Activated CD4-positive, alpha-beta T cell treated with anti-CD3 and anti-CD28 coated beads for 4 hours (primary cell): ENCODE measurements at places on chromosomes 16 and 17.
A peak's percentile ranks its signal among the peaks of the same experiment; 100 is the strongest.

DNA sequence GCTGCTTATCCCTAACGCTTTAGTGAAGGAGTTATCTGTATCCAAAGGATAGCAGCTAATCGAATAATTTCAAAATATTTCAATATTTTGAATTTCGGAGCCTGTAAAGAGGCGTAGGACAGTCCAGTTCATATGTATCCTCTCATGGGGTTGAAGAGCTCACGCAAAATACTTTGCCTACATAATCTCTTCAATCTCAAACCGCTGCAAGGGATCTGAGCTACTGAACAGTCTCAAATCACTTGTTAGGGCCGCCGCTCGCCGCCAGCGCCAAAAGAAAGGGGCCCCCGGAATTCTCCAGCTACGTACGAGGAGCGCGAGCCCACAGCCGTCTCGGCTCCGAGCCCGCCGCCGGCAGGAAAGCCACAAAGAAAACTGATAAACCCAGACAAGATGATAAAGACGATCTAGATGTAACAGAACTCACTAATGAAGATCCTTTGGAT, 601 bp upstream of the RFWD3 start:
- no peak for DNase-seq

DNA sequence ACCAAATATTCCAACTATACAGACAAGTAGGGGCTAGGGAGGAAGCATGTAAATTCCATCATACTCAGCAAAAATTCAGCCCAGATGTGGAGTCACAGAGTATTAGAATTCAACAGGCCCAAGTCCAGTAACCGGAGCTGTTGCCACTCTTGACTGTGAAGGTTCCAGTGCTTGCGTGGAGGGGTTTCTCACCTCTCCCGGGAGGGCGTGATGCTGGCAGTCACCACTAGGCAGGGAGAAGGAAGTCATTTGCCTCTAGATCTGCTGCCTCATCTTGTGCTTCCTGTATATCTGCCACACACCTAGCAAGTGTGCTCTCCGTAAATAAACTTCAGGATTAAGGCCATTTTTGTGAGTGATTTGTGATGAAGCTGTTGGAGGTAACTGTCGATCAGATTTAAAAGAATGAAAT, 1.0 kb upstream of the CKLF start:
- DNase-seq, result peak; percentile 60

- DNase-seq, result no peak
Measured at GRCh38 chr17:30232015-30232823, 3.3 kb downstream of the SLC6A4 start.

- no peak for DNase-seq
Measured at GRCh38 chr17:696369-696768, 18.3 kb downstream of the VPS53 start.

DNA sequence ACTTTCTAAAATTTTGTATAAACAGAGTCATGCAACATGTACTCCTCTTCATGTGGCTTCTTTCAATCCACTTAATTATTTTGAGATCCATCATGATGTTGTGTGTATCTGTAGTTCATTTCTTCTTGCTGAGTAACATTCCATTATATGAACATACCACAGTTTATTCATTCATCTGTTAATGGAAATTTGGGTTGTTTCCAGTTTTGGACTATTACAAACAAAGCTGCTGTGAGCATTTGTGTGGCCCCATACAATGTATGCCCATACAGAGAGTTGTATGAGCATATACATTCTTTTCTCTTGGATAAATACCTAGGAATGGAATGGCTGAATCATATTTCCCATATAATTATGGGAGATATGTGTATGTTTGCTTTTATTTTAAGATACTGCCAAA, 85.6 kb downstream of the CLEC16A start:
- DNase-seq, result no peak

- no peak for DNase-seq
Measured at GRCh38 chr17:40980117-40980516, 4.0 kb downstream of the KRT40 start.

DNA sequence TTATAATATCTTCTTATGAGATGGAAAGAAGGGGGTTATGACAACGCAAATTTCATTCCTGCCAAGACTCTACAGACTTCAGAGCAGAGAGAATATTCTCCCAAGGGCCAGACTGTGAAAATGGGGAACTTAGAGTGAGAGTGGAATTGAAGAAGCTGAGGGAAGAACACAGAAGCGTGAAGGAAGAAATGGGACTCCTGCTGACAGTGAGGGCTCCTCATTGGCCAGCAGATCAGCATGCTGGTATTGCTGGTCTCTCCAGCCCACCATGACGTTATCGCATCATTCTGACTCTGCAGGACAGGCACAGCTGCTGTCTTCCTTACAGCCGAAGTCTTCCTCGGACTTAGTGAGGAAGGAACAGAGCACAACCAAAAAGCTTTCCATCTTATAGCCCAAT, 24.3 kb downstream of the CCL4 start:
- no peak for DNase-seq

DNA sequence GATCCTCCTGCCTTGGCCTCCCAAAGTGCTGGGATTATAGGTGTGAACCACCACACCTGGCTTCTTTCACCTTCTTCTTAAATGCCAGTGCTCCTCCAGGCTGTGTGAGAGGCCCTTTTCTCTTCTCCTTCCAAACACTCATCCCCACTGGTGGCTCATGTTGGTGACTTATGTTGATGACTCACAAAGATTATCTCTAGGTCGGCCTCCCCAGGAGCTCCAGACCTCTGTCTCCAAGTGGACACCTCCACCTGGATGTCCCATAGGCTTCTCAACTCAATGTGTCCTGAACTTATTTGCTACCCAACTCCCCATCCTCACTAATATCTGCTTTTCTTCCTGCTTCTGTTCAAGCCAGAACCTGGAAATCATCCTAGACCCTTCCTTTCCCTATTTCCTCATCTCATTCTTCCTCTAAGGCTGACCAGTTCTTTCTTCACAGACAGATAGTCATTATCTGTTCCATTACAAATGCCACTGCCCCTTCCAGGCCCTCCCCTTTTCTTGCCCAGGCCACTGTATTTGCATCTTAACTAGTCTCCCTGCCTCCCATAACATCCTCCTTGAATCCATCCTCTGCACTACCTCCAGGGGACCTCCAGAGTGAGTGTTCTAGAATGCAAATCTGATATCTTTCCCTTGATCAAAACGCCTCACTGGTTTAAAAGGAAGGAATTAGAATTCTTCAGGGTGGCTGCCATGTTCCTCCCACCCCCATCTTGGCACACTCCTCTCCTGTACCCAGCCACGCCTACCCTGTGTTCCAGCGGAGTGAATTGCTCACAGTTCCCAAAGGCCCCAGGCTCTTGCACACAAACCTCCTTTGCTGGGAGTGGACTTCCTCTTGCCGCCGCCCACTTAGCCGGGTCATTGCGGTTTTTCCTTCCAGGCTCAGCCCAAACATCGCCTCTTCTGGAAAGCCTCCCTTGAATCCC, 34.8 kb upstream of the FBXO47 start:
- DNase-seq, result no peak

DNA sequence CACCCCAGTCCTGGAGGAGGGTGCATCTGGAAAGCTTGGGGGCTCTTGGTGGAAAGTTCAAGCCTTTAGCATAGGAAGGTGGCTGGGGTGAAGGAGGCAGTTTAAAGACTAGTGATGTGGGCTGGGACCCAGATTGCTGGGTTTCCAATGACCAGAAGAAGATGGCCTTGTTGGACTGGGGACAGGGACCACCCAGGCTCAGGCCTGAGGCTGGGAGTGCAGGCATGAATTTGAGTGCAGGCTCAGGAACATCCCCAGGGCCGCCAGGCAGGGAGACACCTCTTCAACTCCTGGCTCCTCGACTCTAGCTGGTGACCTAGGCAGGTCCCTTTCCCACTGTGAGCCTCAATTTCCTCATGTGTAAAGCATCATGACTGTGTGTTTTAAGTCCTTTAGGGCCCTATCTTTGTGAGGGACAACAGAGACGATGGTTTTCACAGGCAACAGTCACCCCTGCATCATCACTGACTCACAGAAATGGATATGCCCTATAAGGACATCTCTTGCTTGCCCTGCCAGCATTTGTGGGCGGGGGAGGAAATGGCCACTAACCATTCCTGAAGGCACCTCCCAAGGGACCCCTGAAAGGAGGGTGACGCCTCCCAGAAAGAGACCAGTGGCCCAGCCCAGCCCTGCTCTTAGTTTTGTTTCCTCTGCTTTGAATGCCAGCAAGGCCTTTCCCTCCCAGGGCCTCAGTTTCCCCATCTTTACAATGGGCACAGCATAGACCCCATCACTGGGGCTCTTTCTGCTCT, 11.1 kb downstream of the NLRC5 start:
- peak; percentile 52 for DNase-seq

DNA sequence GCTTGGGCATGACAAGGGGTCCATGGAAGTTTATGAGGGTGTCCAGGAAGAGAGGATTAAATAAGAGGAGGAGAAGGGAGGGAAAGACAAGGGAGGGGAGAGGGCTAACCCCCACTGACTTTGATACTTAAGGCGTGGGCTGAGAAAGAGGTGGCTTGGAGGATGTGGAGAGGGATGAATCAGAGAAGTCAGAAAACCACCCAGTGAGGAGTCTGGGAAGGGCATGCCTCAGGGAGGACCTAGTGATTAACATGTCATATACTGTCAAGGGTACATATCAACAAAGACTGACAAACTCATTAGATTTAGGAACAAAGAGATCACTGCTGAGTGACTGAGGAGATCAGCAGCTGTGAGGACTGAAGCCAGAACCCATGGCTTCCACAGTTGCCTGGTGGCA, 145.4 kb downstream of the IRX5 start:
- no peak for DNase-seq

DNA sequence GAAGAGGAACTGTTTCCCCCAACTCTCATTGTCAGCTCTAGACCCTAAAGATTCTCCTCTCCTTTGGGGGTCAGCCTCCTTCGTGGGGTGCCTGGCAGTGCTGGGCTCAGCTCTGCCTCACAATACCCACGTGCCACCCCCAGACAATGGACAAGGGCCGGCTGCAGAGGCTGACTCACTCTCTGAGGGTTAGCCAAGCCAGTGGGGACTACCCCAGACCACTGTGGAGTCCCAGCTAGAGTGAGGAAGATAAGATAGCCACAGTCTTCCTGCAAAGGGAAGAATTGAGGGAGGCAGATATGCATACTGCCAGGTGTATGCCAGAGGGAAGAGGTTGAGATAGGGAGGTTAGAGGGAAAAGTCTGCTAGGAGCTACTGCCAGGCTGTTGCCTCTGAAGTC, 13.5 kb upstream of the MTMR4 start:
- no peak for DNase-seq

- DNase-seq, result no peak
Measured at GRCh38 chr17:71936977-71937376, 183.8 kb upstream of the SOX9 start.

DNA sequence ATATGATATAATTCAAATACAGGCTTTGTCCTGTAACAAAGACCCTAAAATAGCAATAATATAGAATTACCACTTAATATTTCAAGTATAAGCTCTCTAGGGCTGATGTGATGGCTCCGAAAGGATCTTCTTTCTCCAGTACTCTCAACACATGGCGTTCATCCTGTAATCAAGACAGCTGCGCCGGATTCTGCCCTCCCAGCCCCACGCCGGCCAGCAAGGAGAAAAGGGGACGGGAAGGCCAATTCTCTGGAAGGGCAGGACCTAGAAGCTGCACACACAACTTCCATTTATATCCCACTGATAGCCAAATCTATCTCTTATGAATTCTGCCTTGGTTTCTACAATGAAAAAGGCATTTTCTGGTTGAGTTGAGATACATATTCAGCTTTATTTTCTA, 32.0 kb downstream of the CCDC182 start:
- no peak for DNase-seq

- no peak for DNase-seq
Measured at GRCh38 chr17:16440901-16441629, 25.7 kb downstream of the TRPV2 start.

DNA sequence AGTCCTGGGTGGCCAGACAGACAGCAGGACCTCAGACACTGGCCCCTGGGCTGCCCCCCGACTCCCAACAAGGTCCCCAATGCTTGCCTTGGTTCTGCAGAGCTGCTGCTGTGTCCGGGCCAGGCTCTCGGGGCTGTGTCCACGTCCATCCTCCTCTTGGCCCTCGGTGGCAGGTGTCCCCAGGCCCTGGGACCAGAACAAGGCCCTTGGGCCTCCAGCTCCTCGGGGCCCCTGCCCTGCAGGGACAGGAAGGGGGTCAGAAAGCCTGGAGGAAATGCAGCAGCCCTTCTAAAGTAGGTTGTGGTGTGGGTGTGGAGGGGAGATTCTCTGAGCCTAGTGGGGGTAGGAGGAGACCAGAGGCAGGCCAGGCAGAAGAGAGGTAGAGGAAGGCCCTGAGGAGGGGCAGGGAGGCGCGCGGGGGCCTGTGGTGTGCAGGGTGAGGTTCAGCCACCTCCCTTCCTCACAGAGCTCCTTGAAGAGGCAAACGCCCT, 2.5 kb upstream of the AXIN1 start:
- no peak for DNase-seq

DNA sequence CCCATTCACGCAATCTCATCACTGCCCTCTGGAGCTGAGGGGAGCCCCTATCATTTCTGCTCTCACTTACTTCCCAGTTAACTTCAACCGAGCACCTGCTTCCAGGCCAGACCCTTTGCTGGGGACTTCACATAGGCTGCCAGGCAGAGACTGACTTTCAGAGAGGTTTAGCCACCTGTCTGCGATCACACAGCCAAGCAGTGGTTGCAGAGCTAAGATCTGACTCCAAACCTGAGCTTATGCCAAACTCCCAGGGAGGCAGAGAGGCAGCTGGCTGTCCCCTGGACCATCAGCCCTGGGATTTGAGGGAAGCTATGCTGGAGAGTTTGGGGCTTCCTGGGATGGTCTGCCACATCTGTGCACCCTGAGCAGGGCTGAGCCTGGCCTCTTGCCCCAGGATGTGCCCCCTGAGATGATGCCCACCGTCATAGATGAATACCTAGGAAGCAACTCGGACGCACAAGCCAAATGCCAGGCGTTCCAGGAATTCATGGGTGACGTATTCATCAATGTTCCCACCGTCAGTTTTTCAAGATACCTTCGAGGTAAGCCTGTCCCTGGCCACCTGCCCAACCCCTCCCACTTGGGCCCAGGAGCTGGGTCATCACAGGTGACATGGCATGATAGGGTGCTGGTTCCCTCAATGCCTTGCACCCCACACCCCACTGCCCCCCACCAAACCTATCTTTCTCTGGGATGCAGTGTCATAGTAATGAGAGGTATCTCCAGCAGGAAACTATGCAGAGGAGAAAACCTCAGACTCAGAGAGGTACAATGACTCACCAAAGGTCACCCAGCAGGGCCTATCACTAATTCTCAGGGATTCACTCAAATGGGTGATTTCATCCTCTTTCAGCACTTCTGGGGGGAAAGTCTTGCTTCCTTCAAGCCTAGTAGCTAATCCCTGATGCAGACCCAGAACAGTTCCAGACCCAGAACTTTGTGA, 10.0 kb downstream of the CES3 start:
- DNase-seq, result no peak

GRCh38 chr17:80449930-80450576, 26.4 kb downstream of the NPTX1 start:
- no peak for DNase-seq

DNA sequence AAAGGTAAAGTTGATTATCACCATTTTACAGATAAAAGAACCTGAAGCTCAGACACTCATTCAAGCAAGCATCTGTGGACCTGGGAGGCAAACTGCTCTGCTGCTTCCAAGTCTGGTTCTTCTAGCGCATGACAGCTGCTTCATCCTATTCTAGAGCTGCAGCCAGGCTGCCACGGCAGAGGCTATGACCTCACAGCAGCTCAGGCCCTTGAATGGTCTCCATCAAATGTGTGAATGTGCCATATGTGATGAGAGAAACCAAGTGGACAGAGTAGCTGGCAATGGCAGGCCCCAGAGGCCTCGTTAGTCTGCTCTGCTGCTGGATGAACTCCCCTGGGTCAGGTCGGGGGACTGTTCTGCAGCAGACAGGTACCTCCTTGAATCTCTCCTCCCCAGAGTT, 30.7 kb upstream of the FOXJ1 start:
- DNase-seq, result no peak
